ENCODE measurements at places on chromosomes 1 and 21.

- DNase-seq = peak; percentile 28
These were observed 3.7 kb downstream of the PLPPR4 start for GRCh38 chr1:99268021-99268420.

- DNase-seq = no peak
These were observed 187.0 kb upstream of the ETV3 start for GRCh38 chr1:157325220-157325619.

GRCh38 chr1:92791487-92792066, 6.7 kb upstream of the EVI5 start:
- DNase-seq = no peak

GRCh38 chr1:220533504-220534109, 5.7 kb downstream of the MARK1 start:
- DNase-seq = no peak

DNA sequence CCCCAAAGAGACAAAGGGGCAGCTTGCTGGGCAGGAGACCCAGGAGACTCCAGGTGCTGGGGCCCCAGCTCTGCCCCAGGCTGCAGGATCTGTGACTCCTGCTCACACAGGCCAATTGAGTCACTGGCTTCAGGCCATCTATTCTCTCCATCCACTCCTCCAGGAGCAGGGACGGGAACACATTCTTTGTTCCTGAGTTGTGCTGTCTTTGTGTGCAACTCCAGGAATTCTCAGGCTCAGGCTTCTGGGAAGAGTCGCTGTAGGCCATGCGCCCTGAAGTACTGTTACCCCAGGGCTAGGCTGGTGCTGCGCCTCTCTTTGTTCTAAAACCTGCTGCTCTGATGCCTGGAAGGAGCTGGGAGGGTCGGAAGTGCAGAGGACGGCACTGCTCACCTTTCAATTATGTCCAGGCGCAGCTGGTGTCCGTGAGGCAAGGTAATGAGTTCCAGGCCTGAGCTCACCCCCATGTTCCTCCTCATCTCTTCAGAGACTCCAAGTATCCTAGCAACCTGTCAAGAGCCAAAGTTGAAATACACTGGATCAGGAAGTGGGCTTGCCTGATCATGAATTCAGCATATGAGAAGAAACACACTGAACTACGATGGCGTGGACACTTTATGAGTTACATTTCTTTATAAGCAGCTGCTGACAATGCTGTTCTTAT, 105.9 kb downstream of the BCAR3 start:
- peak; percentile 32 for DNase-seq

DNA sequence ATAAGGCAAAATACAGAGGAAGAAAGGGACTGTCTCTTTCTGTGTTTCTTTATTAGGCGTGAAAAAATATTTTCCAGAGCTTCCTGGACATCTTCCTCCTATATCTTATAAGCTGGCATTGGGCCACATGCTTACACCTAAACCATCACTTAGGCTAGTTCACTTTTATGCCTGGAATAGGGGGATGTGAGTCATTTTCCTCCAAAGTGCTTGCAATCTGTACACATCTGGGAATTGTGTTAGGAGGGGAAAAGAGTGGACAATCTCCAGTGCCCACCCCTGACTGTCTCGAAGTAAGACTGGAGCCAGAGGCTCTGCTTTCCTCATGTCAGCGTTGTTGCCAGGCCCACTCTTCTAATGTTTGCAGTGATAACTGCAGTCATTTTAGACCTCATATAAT, 29.9 kb downstream of the GIPC2 start:
- DNase-seq = no peak

- peak; percentile 55 for DNase-seq
These were observed 5.3 kb downstream of the PLXNA2 start for GRCh38 chr1:208238710-208239472.

All from AG10803 (cell line).